ENCODE measurements at places on chromosomes 4 and X.

DNA sequence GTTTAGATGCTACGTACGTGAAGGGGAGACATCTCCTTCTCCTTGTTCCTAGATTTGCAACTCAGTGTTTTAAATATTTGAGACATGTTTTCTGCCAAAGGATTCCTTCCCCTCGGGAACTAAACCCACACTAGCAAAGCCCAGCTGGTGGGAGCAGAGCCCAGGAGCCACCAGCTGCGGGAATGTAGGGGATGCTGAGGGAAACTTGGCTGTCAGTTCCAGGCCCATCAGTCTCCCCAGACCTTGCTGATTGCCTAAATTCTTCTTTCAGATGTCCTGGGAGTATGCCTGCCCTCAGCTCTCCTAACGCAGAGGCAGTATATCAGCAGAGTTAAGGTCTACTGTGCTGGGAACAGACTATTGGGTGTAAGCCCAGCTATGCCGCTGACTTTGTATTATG is 630.0 kb upstream of the TENM3 start:
- DNase-seq: no peak

- DNase-seq: no peak
These were observed 163.2 kb upstream of the INTU start for GRCh38 chr4:127469542-127469941.

DNA sequence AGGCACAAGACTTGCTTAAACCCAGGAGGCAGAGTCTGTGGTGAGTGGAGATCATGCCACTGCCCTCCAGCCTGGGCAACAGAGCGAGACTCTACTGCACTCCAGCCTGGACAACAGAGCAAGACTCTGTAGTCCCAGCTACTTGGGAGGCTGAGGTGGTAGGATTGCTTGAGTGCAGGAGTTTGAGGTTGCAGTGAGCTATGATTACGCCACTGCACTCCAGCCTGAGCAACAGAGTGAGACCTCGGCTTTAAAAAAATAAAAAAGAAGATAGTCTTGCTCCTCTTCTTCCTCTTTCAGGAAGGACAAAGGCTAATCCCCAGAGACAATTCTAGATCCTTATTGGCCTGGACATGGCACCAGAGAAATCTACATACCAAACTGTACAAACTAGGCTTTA is 5.7 kb upstream of the PPEF2 start:
- no peak for DNase-seq

DNA sequence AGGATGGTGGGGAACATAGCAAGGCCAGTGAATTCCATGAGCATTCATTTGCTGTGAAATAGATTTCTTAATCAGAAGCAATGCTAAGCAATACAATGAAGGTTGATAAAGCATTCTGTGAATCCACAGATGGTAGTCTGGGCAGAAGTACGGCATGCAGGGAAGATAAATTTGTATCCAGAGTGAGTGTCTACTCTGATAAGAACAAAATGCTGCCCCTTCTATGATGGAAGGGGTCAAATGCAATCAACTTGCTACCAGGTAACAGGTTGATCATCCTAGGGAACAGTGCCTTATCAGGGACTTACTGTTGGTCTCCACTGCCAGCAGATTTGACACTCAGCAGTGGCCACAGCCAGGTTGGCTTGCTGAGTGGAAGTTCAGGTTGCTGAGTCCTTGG is 189.4 kb downstream of the MAB21L2 start:
- no peak for DNase-seq

- DNase-seq: no peak
These were observed 55.4 kb upstream of the RASSF6 start for GRCh38 chr4:73675623-73676022.

GRCh38 chr4:55706541-55706940 is 70.4 kb upstream of the NMU start:
- DNase-seq: no peak

GRCh38 chrX:145881175-145881995 is 63.8 kb downstream of the SLITRK2 start:
- no peak for DNase-seq

- no peak for DNase-seq
These were observed 974.9 kb downstream of the PCDH18 start for GRCh38 chr4:136557396-136557795.

DNA sequence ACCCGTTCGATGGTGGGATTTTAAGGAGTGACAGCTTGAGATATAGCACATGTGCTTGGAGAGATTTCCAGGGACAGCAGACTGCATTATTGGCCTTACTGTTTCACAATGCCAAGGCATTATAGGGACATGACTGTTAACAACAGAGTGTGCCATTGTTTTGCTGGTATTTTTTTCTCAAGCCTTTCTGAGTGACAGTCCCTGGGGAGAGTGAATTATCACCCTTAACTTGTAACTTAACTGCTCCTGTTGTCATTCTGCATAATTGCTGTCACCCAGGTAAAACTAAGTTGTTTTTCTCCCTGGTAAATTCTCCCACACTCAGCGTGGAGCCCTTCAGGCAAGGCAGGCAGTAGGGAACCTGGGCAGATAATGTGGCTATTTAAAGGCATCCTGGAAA is 989.2 kb upstream of the LCORL start:
- DNase-seq: no peak

GRCh38 chr4:167397586-167397985 is 163.3 kb upstream of the SPOCK3 start:
- no peak for DNase-seq

DNA sequence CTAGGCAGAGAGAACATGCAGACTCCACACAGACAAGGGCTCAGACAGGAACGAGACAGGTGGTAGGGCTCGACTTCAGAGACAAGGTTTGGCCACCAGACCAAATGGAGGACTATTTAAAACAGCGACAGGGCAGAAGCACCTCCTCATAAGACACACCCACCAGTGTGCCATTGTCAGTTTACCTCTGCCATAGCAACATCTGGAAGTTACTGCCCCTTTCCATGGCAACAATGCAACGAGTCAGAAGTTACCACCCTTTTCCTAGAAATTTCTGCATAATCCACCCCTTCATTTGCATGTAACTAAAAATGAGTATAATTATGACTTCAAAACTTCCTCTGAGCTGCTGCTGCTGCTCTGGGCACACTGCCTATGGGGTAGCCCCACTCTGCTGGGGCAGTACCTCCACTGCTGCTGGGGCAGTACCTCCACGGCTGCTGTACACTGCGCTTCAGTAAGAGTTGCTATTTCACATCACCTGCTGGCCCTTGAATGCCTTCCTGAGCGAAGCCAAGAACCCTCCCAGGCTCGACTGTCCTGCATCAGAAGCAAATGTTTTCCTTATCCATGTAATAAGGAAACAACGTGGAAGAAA is 2222.3 kb upstream of the AGA start:
- DNase-seq: no peak

GRCh38 chr4:130233377-130234047 is 1137.6 kb downstream of the C4orf33 start:
- DNase-seq: no peak

- no peak for DNase-seq
These were observed 8.7 kb downstream of the TADA2B start for GRCh38 chr4:7051905-7052304.

DNA sequence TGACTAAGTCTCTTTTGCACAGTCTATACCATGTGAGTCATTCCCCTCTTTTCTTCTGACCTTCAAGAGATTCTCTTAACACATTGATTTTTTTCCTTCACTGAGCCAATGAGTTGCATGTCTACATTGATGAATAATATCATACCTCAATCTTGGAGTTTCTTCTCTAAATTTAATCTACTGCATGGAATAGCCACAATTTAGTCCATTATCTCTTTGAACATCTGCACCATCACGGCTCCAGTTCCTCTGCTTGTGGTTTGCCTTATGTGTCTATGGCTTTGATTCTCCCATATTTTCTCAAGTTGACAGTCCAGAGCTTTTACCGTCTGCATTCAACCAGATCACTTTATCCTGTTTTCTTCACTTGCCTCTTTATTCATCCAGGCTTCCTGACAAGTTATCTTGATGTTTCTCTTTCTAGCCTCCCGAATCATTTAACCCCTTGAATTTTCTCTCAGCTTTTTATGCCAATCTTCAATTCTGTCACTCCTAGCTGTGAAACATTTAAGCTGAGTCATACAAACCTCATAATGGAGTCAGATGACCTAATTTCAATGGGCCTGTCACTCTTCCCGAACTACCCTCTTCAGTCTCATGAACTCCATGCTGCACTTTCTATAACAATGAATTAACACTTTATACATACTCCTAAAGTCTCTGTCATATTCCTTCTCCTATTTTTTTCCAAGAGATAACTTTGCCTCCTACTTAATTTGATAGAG is 222.3 kb downstream of the CPE start:
- DNase-seq: no peak

GRCh38 chr4:179465131-179465797 is 2023.0 kb upstream of the AGA start:
- no peak for DNase-seq

GRCh38 chrX:123424546-123424945 is 240.5 kb downstream of the GRIA3 start:
- DNase-seq: no peak

GRCh38 chrX:104430742-104431119 is 135.3 kb upstream of the IL1RAPL2 start:
- DNase-seq: no peak

- DNase-seq: no peak
These were observed 49.9 kb upstream of the TEX13D start for GRCh38 chrX:124282580-124282979.

DNA sequence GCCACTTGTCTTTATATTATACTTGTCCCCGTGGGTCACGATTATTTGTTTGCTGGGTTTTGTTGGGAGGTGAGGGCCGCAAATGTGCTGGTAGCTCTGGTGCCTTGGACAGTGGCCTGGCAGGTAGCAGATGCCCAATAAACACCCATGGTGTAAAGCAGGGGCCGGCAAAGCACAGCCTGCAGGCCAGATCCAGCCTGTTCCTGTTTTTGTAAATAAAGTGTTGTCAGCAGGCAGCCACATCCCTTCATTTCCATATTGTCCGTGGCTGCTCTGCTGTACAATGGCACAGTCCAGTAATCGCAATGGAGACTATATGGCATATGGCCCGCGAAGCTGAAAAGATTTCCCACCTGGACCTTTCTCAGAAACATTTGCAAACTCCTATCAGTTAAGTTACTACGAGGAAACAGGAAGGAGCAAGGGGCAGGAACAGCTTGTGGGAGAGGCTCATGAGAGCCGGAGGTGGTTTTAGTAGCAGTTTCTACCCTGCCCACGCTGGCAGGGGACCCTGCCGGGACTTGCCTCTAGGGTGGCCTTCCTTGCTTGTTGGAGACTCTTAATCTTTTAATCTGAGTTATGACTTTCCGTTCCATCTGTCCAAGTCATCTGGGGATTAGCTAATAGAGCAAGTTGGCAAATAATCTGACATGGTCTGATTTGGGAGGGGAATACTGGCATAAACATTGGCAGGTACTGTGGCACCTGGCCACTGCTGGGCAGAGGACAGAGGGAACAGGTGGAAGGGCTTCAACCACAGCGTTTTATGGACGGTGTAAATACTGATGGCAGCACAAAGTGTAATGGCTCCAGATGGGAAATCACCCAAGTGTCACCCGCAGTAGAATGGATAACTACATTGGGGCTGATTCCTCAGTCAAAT is 19.6 kb downstream of the CLCN4 start:
- no peak for DNase-seq

DNA sequence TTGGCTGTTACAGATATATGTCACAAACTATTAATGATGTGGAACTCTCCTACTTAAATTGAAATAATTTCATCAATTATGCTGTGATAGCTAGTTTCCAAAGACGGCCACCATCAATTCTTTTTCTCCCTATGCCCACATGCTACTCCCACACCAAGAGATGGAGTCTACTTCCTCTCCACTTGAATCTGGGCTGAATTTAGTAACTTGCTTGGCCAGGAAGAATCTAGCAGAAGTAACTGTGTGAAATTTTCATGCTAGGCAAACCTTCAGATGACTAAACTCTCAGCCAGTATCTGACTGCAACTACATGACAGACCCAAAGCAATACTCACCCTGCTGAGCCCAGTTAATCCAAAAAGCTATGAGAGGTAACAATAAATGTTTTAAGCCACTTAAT is 3.2 kb downstream of the SEPSECS start:
- DNase-seq: no peak

GRCh38 chr4:11514779-11515419 is 86.2 kb upstream of the HS3ST1 start:
- DNase-seq: no peak

DNA sequence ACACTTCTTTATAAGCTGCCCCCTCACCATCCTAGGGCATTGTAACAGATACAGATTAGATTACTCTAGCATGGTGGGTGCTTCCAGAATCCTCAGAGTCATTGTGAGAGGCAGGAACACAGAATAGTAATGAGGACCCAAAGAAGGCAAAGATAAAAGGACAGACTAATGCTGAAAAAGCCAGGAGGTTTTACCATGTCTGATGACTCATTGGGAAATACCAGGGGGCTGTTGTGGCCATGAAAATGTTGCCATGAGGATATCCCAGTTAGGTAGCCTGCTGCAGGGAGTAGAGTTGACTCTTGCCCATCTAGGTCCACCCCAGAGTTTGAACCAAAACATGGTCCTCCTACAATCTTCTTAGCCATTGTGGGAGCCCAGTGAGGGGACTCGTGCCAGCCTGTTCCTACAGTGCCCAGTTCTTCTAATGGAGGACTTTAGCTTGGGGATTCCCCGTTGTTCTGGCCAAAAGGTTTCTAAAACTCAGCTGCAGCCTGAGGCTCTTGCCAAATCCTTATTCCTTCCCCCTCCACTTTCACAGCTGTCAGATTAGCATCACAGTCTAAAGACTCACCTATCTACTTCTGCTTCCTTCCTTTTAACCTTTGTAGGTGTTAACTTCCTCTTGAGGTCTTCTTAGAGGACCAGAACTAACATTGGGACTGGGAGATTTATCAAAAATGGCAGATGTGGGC is 586.0 kb upstream of the AADAT start:
- DNase-seq: no peak

DNA sequence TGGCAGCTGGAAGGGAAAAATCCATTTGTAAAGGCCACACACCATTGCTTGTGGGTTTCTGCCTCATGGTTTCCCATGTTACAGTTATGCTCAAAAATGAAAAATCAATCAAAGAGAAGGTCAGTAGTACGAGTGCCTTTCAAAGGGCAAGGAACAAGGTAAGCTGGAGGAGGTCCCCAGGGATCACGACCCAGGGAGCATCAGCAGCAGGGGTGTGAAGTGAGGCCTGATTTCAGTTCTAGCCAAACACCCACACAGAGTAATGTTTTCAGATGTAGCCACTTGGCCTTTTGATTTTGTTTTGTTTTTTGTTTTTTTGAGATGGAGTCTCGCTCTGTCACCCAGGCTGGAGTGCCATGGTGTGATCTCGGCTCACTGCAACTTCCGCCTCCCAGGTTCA is 69.4 kb upstream of the AFAP1 start:
- no peak for DNase-seq

- no peak for DNase-seq
These were observed at the start of gene RNF175 for GRCh38 chr4:153759407-153760316. Gene RNF175, minus strand, starts transcription at chr4:153760024. Its CDS starts 162 bp downstream, at chr4:153759862.

GRCh38 chrX:132740316-132741123 is 217.9 kb downstream of the HS6ST2 start:
- DNase-seq: no peak

- no peak for DNase-seq
These were observed 9.2 kb upstream of the NPFFR2 start for GRCh38 chr4:72022553-72022952.

GRCh38 chrX:19373351-19373891 is 29.7 kb downstream of the PDHA1 start:
- DNase-seq: no peak

Measured in activated T-helper 1 cell treated with anti-CD3 and anti-CD28 coated beads, Interleukin-12 subunit alpha, Interleukin-12 subunit beta, Interleukin-2, Interleukin-4 antibody, amounts not matched to agents 30 ng/mL and 10 ng/mL and 1 ng/mL, durations not matched to agents 14 hours and 24 hours and 36 hours (primary cell).